Heart right ventricle (tissue), 16 donors: ENCODE measurements at places on chromosomes 1 and 21. TPM values are rescaled to one million over a fixed set of nuclear protein-coding genes. Genes with fewer than 3 reads are reported as not detected.

- no peak overlapping the region for H3K4me3 ChIP-seq
- peak; percentile 59 for DNase-seq
- no peaks in the 10 kb centered on the region for H3K27me3 ChIP-seq
- peaks cover 75% of the 10 kb centered on the region for H3K4me1 ChIP-seq
- peaks cover 100% of the 10 kb centered on the region for H3K36me3 ChIP-seq
- H3K27ac ChIP-seq: peak overlapping the region; percentile 39
These were observed 6.9 kb upstream of the A3GALT2 start for GRCh38 chr1:33327587-33328325.

MORC3 gene
- polyA plus RNA-seq: 5.5 TPM

- no peaks in the 10 kb centered on the region for H3K4me1 ChIP-seq
- H3K36me3 ChIP-seq: no peaks in the 10 kb centered on the region
- H3K27me3 ChIP-seq: no peaks in the 10 kb centered on the region
- no peak overlapping the region for H3K4me3 ChIP-seq
These were observed 174.2 kb upstream of the CHODL start for GRCh38 chr21:18070392-18070791.

- H3K36me3 ChIP-seq: no peaks in the 10 kb centered on the region
- H3K27ac ChIP-seq: peak overlapping the region; percentile 69
- H3K4me1 ChIP-seq: peaks cover 3% of the 10 kb centered on the region
- H3K27me3 ChIP-seq: no peaks in the 10 kb centered on the region
These were observed 55.1 kb upstream of the ADARB1 start for GRCh38 chr21:45019076-45019886.
